ENCODE measurements at places on chromosomes 1 and 21. TPM values are rescaled to one million over a fixed set of nuclear protein-coding genes. Genes with fewer than 3 reads are reported as not detected.
A peak's percentile ranks its signal among the peaks of the same experiment; 100 is the strongest.

Gene ARHGEF16
- 6.2 TPM for polyA plus RNA-seq

Gene ALX3
- not detected for polyA plus RNA-seq

Gene DMRTA2
- polyA plus RNA-seq, result 0.01 TPM

Gene RGS4
- 1.1 TPM for polyA plus RNA-seq

Gene CYP4B1
- 2.1 TPM for polyA plus RNA-seq

- no peaks in the 10 kb centered on the region for H3K27me3 ChIP-seq
- peaks cover 10% of the 10 kb centered on the region for H3K4me1 ChIP-seq
- DNase-seq, result no peak
- H3K36me3 ChIP-seq, result no peaks in the 10 kb centered on the region
- no peak overlapping the region for H3K4me3 ChIP-seq
- no peak overlapping the region for H3K27ac ChIP-seq
Observed at GRCh38 chr1:10909697-10910680, 102.5 kb upstream of the TARDBP start.

DNA sequence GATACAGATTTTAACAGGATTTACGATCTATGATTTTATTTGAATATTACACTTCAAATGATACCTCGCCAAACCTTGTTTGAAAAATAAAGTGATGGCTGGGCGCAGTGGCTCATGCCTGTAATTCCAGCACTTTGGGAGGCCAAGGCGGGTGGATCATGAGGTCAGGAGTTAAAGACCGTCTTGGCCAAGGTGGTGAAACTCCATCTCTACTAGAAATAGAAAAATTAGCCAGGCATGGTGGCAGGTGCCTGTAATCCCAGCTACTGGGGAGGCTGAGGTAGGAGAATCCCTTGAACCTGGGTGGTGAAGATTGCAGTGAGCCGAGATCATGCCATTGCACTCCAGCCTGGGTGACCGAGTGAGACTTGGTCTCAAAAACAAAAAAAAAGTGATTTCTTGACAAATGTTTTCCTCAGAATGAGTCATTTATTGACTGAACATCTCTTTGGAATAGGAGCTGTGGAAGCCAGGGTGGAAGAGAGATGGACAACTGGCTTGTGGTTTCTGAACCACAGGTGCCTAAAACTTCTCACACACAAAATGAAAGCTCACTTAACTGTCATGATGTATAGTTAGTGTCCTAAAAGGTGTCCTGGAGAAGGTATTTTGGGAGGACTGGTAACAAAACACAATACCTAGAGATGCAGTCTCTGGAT is 11.9 kb downstream of the PKNOX1 start:
- no peaks in the 10 kb centered on the region for H3K36me3 ChIP-seq
- no peaks in the 10 kb centered on the region for H3K4me1 ChIP-seq
- H3K27ac ChIP-seq, result no peak overlapping the region
- no peaks in the 10 kb centered on the region for H3K27me3 ChIP-seq
- no peak overlapping the region for H3K4me3 ChIP-seq

DNA sequence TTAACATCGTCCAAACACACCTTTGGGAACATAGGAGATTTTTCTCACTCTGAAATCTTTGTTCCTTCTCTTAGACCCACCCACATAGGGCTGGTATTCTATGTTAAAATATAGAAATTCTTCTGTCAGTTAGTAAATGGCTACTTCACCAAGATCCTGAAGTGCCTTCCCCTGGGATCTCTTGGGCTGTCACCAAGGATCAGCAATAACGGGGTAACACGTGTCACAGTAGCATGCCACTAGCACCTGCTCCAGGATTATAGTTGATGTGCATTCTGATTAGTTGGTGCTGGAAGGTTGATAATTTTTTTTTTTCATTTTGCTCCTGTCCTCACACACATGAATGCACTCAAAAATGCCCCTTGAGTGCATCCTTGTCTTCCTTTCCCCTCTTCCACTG is 298.7 kb downstream of the NTNG1 start:
- no peaks in the 10 kb centered on the region for H3K4me1 ChIP-seq
- H3K27ac ChIP-seq, result no peak overlapping the region
- H3K36me3 ChIP-seq, result no peaks in the 10 kb centered on the region
- no peaks in the 10 kb centered on the region for H3K27me3 ChIP-seq
- no peak overlapping the region for H3K4me3 ChIP-seq

- no peaks in the 10 kb centered on the region for H3K4me1 ChIP-seq
- no peak for DNase-seq
- peaks cover 55% of the 10 kb centered on the region for H3K27me3 ChIP-seq
- no peak within 1 kb of the TSS for H3K4me3 ChIP-seq
Observed at GRCh38 chr1:165444897-165445370, at the start of gene RXRG. RXRG (minus strand) TSS chr1:165445126; CDS start chr1:165444893, 233 bp downstream.

GRCh38 chr1:52798331-52798730 is 44.2 kb upstream of the ZYG11A start:
- no peak for DNase-seq
- no peak overlapping the region for H3K4me3 ChIP-seq
- H3K27me3 ChIP-seq, result no peaks in the 10 kb centered on the region
- H3K27ac ChIP-seq, result no peak overlapping the region

DNA sequence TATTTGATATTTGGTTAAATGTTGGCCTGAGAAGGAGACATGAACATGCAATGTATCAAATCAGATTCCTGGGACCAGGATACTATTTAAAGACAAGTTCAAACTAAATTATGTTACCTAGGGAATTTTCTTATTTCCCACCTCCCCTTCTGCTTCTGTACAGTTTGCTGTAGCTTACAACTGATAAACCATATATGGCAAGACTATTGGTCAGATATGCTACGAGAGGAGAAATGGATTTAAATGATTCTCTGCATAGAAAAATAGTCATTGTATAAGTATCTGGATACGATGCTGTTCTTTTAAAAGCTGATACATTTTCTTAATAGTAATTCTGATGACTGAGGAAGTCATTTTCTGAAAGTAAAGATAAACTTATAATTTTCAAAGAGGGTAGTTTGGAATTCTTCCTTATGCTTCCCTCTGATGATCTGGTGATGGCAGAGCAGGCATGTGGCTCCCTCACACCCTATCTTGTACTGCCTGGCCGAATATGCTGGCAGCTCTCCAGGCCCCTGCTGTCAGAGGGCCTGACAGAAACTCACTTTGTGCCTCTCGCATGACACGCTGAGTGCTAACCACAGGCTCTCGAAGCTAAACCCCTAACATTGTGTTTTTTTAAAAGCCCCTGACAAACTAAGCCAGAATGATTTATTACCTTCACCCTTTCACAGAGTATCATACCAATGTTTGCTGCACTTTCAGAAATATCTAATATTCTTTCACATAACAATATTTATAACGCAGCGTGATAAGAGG is 19.4 kb downstream of the RRP15 start:
- no peaks in the 10 kb centered on the region for H3K27me3 ChIP-seq
- H3K4me1 ChIP-seq, result peaks cover 2% of the 10 kb centered on the region
- no peak overlapping the region for H3K27ac ChIP-seq
- H3K36me3 ChIP-seq, result peaks cover 8% of the 10 kb centered on the region
- no peak overlapping the region for H3K4me3 ChIP-seq

GRCh38 chr1:208510192-208510952 is 266.2 kb upstream of the PLXNA2 start:
- no peak overlapping the region for H3K27ac ChIP-seq
- peak; percentile 57 for DNase-seq
- peaks cover 6% of the 10 kb centered on the region for H3K4me1 ChIP-seq

DNA sequence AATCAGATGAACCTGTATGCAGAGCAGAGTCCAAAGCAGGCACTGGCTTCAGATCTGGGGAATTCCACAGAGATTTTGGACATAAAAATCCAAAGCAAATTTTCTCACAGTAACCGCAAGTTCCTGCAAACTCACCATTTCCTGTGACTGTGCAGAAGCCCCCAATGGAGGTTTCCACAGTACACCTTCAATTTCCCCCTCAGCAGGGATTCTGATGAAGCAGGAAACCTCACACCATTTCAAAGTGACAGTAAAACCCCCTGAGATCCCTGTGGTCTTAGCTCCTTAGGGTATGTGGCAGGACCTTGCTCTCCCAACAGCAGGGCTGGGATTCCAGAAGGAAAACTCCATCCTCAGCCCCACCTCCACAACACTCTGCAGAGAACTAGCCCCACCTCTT is 6.0 kb upstream of the TGFBR3 start:
- no peak overlapping the region for H3K4me3 ChIP-seq
- H3K27me3 ChIP-seq, result no peaks in the 10 kb centered on the region
- H3K36me3 ChIP-seq, result no peaks in the 10 kb centered on the region
- peaks cover 9% of the 10 kb centered on the region for H3K4me1 ChIP-seq
- DNase-seq, result no peak

- H3K27ac ChIP-seq, result no peak overlapping the region
- H3K4me3 ChIP-seq, result no peak overlapping the region
- no peaks in the 10 kb centered on the region for H3K36me3 ChIP-seq
- H3K4me1 ChIP-seq, result no peaks in the 10 kb centered on the region
- DNase-seq, result no peak
Observed at GRCh38 chr1:172269084-172269483, 151.4 kb upstream of the C1orf105 start.

DNA sequence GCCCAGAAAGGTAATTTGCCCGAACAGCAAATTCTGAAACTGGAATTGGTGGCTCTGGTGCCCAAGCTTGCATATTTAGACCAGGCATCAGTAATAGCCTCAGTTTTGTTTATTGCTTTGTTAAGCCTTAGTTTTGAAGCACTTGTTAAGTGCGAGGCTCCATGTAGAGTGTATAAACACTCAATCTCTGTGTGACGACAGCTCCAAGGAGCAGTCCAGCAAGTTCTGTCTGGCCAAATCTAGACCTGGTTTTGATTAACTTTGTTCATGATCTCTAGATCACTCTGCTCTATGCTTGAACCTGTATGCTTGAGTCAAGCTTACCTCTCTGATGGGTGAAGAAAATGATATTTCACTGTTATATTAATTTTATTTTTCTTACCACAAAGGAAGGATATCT is 37.4 kb downstream of the DOP1B start:
- H3K27me3 ChIP-seq, result no peaks in the 10 kb centered on the region
- no peak overlapping the region for H3K27ac ChIP-seq
- no peaks in the 10 kb centered on the region for H3K36me3 ChIP-seq
- no peak for DNase-seq
- H3K4me1 ChIP-seq, result peaks cover 13% of the 10 kb centered on the region
- no peak overlapping the region for H3K4me3 ChIP-seq

DNA sequence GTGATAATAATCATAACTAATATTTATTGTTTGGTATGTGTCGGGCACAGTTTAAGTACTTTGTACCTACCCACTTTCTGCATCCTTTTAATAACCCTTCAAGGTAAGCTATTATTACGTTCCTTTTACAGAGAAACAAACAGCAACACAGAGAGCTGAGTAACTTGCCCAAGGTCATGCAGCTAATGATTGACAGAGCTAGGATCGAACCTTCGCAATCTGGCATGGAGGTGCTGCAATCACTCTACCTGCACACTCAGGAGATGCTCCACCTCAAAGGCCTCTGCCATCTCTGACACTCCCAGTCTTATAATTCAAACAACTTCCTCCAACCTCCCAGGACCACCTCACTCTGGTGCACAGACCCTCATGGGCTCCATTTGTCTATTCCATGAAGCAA is 137.2 kb downstream of the DMRTA2 start:
- no peaks in the 10 kb centered on the region for H3K4me1 ChIP-seq
- DNase-seq, result no peak
- H3K4me3 ChIP-seq, result no peak overlapping the region
- H3K27ac ChIP-seq, result no peak overlapping the region

- no peaks in the 10 kb centered on the region for H3K36me3 ChIP-seq
- no peak for DNase-seq
- H3K27me3 ChIP-seq, result peaks cover 4% of the 10 kb centered on the region
- no peak overlapping the region for H3K27ac ChIP-seq
- H3K4me1 ChIP-seq, result no peaks in the 10 kb centered on the region
Observed at GRCh38 chr1:211912844-211913432, 82.4 kb upstream of the LPGAT1 start.

GRCh38 chr1:228415853-228416216 is 826 bp downstream of the TRIM17 start:
- peak overlapping the region; percentile 67 for H3K4me3 ChIP-seq
- H3K27ac ChIP-seq, result no peak overlapping the region
- no peaks in the 10 kb centered on the region for H3K27me3 ChIP-seq
- DNase-seq, result no peak

- DNase-seq, result no peak
- no peaks in the 10 kb centered on the region for H3K27me3 ChIP-seq
- no peaks in the 10 kb centered on the region for H3K36me3 ChIP-seq
- peaks cover 16% of the 10 kb centered on the region for H3K4me1 ChIP-seq
- no peak overlapping the region for H3K27ac ChIP-seq
Observed at GRCh38 chr1:198772626-198773025, 133.8 kb downstream of the PTPRC start.

- H3K4me1 ChIP-seq, result peaks cover 8% of the 10 kb centered on the region
- no peak for DNase-seq
- H3K4me3 ChIP-seq, result no peak overlapping the region
- peaks cover 17% of the 10 kb centered on the region for H3K36me3 ChIP-seq
Observed at GRCh38 chr1:156203331-156203730, 9.4 kb downstream of the SLC25A44 start.

- no peak for DNase-seq
- no peaks in the 10 kb centered on the region for H3K36me3 ChIP-seq
- peaks cover 26% of the 10 kb centered on the region for H3K4me1 ChIP-seq
- no peak overlapping the region for H3K4me3 ChIP-seq
- H3K27ac ChIP-seq, result no peak overlapping the region
Observed at GRCh38 chr1:202831906-202832305, 21.2 kb downstream of the PCAT6 start.
